Upper lobe of left lung (tissue), 6 donors: ENCODE measurements at places on chromosomes 16 and 17. TPM values are rescaled to one million over a fixed set of nuclear protein-coding genes. Genes with fewer than 3 reads are reported as not detected.

Gene GRIN2A
- not detected for total RNA-seq

Gene KRT31
- not detected for total RNA-seq

Gene DLX4
- 1.9 TPM for total RNA-seq

Gene TSPAN10
- 0.69 TPM for total RNA-seq

Gene PRKAR1A
- total RNA-seq: 195 TPM

Gene TMEM114
- total RNA-seq: not detected

Gene TSR1
- 41.0 TPM for total RNA-seq

Gene ATP6V0A1
- 140 TPM for total RNA-seq

Gene MMP28
- total RNA-seq: 130 TPM

Gene SRCIN1
- total RNA-seq: 16.6 TPM

Gene PPL
- 134 TPM for total RNA-seq

Gene RFNG
- total RNA-seq: 34.7 TPM

Gene EFCAB5
- 1.4 TPM for total RNA-seq

Gene SOCS1
- total RNA-seq: 21.7 TPM

Gene BEAN1
- total RNA-seq: 0.30 TPM

Gene ACAP1
- total RNA-seq: 22.1 TPM

Gene CMTM1
- 0.78 TPM for total RNA-seq

Gene CLCN7
- 83.8 TPM for total RNA-seq

Gene ZNF771
- 5.2 TPM for total RNA-seq

Gene PLA2G10
- total RNA-seq: 22.5 TPM
